Astrocyte of the spinal cord (primary cell): ENCODE measurements at places on chromosomes 7 and 10.

DNA sequence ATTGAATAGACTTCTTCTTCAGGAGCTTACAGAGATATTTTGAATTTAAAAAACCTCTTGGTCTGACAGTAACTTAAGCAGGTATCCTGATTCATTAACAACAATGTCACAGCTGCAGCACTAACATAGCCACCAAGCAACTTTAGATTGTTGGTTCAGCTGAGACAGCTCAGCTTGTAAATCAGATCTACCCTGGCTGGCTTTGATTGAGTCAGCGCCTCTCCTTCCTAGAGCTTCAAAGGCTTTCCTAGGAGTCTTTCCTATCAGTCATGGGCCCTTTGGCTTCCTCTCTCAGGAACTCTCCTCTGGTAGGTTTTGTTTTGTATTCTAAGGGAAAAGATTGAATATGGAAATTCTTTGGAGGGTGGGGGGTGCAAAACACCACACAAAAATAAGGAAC, 70.7 kb upstream of the STEAP4 start:
- no peak for DNase-seq

DNA sequence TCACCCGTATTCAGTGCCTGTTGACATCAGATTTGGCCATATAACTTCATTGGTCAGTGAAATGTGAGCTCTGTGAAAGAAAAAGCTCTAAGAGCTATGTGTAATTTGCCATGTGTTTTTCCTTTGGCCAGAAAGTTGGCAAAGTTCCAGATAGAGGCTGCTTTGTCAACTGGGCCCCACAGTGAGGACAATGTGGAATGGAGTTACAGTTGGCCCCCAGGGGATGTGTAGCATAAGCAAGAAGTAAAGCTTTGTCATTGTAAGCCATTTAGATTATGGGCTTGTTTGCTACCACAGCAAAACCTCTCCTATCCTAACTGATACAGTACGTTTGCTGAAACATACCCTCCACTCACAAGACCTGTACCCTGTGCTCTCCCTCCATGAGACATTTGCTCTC, 119.1 kb upstream of the HABP2 start:
- no peak for DNase-seq

DNA sequence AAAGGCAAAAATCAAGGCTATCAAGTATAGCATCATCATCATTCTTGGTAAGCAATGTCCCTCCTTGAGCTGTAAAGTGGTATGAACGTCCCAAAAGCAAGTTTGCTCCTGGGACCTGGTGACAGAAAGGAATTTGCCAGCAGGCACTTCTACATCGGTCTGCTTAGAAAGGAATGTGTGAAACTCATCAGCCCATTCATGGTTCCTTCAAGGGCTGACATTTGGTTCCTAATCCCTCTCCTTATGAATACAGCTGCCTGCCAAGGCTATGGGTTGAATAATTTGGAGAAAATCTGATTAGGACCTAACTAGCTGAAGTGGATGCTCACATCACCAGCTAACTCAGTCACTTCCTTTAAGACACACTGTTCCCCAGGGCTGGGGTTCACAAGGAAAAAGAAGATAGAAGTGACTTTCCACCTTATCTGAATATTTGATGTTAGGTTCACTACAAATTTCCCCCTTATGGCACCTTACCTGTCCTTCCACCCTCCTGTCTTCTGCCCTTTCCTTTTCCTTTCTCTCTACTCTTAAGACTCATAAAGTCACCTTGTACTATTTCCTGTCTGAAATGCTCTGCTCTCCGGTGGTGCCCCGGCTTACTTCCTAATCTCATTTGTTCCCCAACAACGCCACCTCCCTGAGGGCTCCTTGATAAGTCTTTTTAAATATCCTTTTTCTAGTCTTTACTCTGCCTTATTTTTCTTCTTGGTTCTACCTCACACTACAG, 187.1 kb downstream of the NPSR1 start:
- DNase-seq = no peak

- no peak for DNase-seq
These were observed 83.0 kb downstream of the ZNF365 start for GRCh38 chr10:62457196-62457595.

DNA sequence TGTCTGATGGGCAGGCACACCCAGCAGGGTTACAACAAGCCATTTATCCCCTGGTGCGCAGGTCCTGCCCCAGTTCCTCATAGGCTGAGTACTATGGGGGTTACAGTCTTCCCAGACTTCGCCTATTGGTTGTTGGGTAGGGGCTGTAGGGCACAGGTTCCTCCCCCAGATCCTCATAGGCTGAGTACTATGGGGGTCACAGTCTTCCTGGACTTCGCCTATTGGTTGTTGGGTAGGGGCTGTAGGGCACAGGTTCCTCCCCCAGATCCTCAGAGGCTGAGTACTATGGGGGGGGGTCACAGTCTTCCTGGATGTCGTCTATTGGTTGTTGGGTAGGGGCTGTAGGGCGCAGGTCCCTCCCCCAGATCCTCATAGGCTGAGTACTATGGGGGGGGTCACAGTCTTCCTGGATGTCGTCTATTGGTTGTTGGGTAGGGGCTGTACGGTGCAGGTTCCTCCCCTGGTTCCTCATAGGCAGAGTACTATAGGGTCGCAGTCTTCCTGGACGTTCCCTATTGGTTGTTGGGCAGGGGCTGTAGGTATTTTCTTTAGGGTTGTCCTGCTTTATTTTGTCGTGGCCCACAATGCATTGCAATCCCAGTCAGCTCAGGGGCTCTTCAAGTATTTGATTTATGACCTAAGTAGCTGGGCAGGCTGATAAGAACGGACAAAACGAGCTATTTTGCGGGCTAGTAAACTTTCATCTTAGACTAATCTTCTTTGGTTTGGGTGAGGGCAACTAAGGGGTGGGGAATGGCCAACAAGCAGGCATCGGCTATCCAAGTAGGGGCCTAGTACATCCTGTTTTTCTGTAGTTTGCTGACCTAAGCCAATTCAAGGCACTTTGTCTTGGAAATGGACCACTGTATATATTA, 3.4 kb downstream of the LRRC27 start:
- no peak for DNase-seq

GRCh38 chr10:132239126-132240031, 52.6 kb downstream of the DPYSL4 start:
- DNase-seq = no peak

DNA sequence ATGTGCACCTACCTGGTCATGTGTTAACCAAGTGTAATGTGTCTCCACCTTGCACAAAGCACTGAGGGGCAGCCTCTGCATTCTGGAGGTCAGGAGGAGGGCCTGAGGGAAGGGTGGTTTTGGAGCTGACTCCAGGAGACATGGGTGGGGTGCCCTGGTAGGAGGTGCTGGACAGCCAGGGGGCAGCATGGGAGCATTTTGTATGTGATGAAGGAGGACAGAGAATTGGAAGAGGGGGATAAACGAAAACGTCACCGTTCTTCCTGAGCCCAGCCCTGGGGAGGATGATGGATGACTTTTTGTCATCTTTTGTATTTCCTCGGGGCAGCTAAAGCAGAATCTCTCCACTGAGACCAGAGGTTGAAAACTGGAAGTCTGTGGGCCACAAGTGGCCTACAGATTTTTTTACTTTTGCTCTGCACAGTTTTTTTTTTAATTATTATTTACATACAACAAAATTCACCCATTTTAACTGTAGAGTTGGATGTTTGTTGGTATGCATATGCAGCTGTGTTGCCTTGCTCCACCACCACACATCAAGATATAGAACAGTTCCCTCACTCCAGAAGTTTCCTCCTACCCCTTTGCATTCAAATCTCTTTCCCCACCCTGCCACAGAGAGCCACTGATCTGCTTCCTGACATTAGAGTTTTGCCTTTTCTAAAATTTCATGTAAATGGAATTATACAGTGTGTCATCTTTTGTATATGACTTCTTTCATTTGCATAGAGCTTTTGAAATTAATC, 242.5 kb downstream of the VTI1A start:
- DNase-seq = no peak
